ENCODE measurements at places on chromosomes 4 and X. TPM values are rescaled to one million over a fixed set of nuclear protein-coding genes. Genes with fewer than 3 reads are reported as not detected.

ESX1 gene
- not detected for total RNA-seq

RAB41 gene
- not detected for total RNA-seq

NDUFB11 gene
- total RNA-seq = 64.8 TPM

SH2D1A gene
- total RNA-seq = 0.59 TPM

TBC1D14 gene
- 35.0 TPM for total RNA-seq

TMPRSS11E gene
- total RNA-seq = 12.3 TPM

WNK3 gene
- 3.1 TPM for total RNA-seq

BEX3 gene
- 102 TPM for total RNA-seq

PDLIM5 gene
- total RNA-seq = 143 TPM

NXF2B gene
- total RNA-seq = not detected

PDE6B gene
- 5.5 TPM for total RNA-seq

CPE gene
- total RNA-seq = 87.3 TPM

REELD1 gene
- 0.20 TPM for total RNA-seq

ELMOD2 gene
- total RNA-seq = 27.5 TPM

MAGED4 gene
- total RNA-seq = 18.0 TPM

CD38 gene
- total RNA-seq = 0.39 TPM

CENPU gene
- total RNA-seq = 16.8 TPM

ADH6 gene
- total RNA-seq = 2.1 TPM

DCTD gene
- total RNA-seq = 36.0 TPM

FGD1 gene
- 4.6 TPM for total RNA-seq

LIMCH1 gene
- total RNA-seq = 40.5 TPM

GAGE1 gene
- total RNA-seq = not detected

All from skin of body (tissue), 3 donors.